ENCODE measurements at places on chromosomes 2 and 18.

- DNase-seq = no peak
Measured at GRCh38 chr2:204337638-204338037, 207.6 kb upstream of the PARD3B start.

GRCh38 chr2:16625759-16626158 lies 39.9 kb downstream of the CYRIA start:
- DNase-seq = no peak

- DNase-seq = no peak
Measured at GRCh38 chr2:67702937-67703336, 305.8 kb downstream of the ETAA1 start.

GRCh38 chr2:28510184-28510583 lies 14.3 kb downstream of the PLB1 start:
- no peak for DNase-seq

DNA sequence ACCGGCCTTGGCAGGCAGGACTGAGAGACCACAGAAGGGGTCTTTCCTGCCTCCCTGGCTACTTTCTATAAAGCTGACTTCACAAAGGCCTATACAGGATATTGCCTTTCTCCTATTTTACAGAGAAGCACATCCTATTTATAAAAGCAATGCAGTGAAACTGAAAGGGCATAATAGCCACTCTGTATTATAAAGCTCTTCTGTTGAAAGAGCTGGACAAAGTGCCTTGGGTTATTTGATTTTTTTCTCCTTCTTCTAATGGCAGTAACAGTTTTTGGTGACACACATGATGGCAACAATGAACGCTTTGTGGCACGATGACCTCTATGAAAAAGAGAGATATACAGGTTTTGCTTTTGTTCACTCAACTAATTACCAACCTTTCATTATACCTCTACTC lies 281.1 kb downstream of the ZNF516 start:
- no peak for DNase-seq

Data from uterus (tissue), 4 donors.